ENCODE measurements at places on chromosomes 2 and 18.

DNA sequence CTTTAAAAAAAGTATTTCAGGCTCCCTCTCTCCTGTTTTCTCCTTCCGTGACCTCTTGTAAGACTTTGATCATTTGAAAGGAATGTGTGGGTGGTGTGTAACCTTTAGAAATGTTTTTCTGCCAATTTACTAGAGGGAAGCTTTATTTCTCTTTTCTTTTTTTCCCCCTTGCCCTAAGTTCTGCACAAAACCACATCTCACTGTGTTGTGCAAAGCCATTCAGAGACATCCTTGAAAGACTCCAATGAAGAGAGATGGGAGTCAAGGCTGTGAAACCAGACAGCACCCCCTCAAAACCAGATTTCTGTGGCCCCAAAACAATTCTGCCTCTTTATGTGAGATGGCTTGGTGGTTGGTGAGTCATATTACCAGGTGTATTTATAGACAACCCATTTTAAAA lies 184.6 kb upstream of the ERBB4 start:
- DNase-seq = no peak

DNA sequence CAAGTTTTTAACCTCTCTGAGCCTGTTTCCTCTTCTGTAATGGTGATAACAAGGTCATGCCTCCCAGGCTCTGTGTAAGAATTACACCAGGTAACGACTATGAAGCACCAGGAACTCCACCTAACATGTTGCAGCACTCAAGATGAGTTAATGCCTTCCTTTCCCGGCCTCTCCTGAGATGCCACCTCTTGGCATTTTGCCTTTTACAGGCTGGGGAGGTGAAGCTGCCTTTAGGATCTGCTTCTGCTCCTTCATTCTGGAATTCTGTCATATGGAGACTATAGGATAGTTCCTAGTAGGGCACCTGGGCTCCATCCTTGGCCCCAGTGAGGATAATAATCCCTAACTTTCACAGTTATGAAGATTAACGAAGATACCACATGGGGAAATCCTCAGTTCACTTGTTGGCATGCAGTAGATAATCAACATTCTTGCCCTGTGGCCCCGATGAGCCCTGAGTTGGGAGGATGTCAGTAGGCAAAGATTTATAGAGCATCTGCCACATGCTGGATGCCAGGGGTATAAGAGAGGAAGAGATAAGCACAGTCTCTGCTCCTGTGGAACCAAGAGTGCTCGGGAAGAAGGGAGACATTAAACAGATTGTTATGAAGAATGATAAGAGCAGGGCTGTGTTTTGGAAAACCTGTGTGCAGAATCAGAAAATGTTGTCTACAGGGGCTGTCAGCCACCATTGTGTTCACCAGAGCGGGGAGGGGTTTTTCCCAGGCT lies 43.9 kb upstream of the KCNF1 start:
- DNase-seq = no peak

GRCh38 chr2:38281095-38281742 lies 95.9 kb downstream of the ATL2 start:
- no peak for DNase-seq

- DNase-seq = no peak
These were observed 62.7 kb upstream of the GATA6 start for GRCh38 chr18:22106536-22107292.

GRCh38 chr18:74276609-74277008 lies 15.2 kb downstream of the CYB5A start:
- DNase-seq = no peak

- peak; percentile 55 for DNase-seq
These were observed 64.5 kb downstream of the CRACDL start for GRCh38 chr2:98871506-98871905.

GRCh38 chr2:209553913-209554312 lies 130.1 kb downstream of the MAP2 start:
- no peak for DNase-seq

GRCh38 chr2:144183727-144184126 lies 336.2 kb downstream of the ZEB2 start:
- DNase-seq = no peak

DNA sequence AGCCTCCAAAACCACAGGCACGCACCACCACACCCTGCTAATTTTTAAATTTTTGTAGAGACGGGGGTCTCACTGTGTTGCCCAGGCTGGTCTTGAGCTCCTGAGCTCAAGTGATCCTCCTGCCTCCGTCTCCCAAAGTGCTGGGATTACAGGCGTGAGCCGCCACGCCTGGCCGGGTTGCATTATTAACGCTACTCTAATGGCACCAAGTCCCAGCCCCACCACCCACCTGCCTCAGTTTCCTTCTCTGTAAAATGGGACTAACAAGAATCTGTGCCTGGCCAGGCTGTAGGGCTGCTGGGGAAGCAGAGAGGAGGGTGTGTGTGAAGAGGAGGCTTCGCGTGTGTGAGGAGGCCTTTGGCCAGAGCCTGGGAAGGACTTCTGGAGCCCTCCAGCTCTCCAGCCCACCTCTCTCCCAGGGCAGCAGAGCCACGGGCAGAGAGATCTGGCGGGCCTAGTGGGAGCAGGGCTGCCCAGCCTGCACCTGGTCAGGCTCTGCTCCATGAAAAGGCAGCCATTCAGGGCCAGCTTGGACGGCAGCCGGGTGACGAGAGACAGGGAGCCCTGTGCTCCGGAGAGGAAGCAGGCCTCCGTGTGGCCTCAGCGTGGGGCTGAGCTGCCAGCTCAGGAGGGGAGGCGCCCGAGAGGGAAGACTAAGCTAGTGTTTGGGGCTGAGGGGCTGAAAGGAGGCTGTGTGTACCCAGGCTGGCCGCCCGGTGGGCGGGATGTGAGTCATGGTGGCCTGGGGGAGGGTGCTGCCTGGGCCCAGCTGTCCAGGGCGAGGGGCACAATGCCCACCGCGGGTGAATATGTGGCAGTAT lies 7.4 kb upstream of the B3GNT7 start:
- DNase-seq = no peak

GRCh38 chr2:219126555-219126954 lies 34.1 kb downstream of the NHEJ1 start:
- no peak for DNase-seq

GRCh38 chr18:76370201-76370600 lies 124.8 kb downstream of the ZNF516 start:
- DNase-seq = no peak

DNA sequence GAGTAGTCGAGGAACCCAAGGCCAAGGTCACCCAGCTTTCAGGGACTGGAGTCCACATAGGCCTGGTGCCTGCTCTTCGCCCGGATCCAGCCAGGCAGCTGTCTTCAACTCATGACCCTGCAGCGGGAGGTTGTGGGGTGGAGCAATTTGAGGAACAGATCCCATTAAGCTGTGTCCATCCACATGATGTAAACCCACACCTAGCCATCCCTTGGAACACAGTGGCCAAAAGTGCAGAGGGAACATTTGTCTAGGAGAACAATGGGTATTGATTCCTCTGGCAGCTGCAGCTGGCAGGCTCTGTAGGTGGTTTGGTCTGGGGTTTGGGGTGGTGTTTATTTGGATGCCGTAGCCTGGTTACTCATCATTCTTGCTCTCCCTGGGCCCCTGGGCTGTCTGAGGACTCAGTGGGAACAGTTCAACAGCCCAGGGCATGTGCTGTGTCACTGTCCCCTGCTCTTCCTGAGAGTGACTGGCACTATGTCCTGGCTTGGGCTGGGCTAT lies 99.4 kb downstream of the TFCP2L1 start:
- no peak for DNase-seq

DNA sequence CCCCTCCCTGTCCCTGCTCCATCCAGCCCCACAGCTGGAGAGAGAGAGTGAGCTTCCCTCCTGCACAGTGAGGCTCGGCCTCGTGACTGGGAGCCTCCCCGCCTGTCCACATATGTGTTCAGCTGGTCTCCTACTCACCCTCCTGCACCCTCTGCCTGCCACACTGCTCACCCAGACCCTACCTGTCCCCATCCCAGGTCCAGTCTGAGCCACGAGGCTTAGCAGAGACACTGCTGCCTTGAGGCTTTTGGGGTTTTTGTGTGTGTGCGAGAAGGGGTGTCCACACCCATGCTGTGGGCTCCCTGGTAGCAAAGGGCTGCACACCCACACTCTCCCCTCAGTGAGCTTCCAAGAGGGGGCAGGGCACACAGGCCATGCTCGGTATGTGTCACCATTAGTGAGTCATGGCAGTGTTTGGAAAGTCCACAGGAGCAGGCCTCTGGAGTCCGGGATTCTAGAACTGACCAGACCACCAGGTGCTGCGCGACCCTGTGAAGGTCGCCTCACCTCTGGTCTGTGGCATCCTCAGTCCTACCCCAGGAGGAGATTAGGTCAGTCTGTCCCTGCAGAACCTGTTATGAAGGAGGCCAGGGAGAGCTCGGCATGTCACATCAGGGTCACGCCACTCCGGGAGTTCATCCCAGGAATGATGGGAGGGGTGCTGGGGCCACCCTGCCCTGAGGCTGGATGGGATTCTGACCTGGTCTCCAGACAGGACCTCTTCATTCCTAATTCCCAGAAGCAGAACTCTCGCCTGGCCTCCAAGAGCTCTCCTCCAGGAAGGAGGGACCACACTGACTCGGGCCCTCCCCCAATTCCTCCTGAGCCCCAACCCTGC lies 39.9 kb upstream of the SMAD7 start:
- DNase-seq = no peak

DNA sequence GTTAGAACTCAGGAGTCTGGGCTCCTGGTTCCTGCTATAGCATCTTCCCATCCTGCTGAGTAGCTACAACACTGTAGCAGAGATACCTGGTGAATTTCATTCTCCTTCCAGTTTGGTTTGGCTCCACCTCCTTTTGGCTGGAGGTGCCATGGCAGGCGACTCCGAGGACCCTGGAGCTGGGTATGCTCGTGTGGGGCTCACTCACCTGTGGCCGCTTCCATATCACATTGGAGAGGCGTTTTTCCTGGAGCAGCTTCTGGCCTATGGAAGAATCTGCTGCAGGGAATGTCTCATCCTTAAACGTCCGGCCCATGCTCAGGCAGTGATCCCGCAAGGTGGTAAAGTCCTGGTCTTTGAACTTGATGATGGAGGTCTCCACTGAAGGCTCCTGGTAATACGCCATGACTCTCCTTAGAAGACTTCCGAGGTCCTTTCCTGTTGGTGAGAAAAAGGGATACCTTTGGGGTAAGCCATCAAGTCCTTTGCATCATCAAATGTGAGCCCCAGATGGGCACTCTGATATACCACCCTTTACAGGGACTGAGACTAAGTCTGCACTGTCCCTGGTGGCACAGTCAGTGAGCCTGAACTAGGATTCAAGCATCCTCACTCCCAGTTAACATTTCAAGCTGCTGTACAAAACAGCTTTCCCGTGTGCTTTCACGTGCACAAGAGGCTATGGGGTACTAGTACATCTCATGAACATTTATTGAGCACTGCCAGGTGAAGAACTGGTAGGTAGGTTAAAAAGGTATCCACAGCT lies 20.1 kb downstream of the CAPN13 start:
- DNase-seq = peak; percentile 90

DNA sequence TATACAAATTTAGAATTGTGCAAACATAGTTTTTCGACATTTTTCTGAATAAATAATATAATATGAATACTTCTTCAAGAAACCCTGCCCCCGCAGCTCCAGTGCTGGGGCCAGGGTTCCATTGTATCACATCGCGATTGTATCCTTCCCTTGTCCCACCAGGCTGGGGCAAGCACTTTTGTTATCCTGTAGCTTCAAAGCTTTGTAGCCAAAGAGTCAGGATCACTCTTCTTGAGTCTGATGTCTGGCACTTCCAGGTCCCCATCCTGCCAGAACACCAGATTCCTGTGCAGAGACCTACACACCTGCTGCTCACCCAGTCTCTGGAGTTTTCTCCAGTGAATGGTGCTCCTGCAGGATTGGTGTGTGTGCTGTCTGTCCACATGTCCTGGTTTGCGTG lies 186.9 kb downstream of the ASB1 start:
- peak; percentile 92 for DNase-seq

- no peak for DNase-seq
These were observed 160.7 kb downstream of the LDLRAD4 start for GRCh38 chr18:13379062-13379865.

DNA sequence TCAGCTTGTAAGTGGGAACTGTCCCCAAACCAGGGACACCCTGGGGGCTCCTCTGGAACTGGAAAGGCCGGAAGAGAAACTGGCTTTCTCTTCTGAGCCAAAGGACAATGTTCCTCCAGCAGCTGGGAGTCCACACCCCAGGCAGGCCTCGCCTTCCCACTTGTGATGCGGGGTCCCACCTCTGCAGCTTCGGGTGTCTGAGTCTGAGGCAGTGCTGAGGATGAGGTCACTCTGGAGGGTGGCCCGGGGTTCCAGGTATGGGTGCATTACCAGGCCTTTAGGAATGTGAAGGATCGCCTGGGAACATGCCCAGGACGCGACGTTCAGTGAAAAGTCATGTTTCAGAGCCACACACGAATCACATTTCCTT lies 18.2 kb upstream of the BOK start:
- no peak for DNase-seq

- DNase-seq = no peak
These were observed 461.1 kb upstream of the NXPH2 start for GRCh38 chr2:139241286-139241685.

- DNase-seq = no peak
These were observed 11.4 kb downstream of the UBE2F start for GRCh38 chr2:237978058-237978712.

DNA sequence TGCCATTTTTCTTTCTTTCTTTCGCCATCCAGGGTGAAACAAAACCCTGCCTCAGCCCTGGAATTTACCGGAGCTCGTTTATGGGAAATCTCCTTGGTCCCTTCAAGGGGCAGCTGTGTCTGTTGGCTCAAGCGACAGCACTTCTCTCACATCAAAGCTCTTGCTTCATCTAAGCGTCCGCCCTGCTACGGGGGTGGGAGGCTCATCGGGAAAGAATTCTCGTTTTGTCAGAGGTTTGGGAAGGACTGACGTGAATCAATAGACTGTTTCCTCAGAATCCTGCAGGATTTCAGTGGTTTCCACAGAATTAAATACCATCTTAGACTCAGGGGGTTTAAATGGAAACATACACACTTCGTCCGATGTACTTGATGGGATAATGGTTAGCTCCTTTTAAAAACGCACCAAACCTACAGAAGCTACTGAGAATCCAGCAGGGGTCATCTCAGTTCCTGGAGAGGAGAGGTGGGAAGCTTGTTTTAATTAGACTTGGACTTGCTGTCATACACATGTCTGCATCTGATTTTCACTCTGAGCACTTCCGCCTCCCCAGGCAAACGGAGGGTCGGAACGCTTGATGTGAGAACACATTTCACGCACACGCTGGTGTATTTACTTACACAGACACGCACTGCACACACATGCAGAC lies 91.6 kb downstream of the ASB1 start:
- DNase-seq = no peak

DNA sequence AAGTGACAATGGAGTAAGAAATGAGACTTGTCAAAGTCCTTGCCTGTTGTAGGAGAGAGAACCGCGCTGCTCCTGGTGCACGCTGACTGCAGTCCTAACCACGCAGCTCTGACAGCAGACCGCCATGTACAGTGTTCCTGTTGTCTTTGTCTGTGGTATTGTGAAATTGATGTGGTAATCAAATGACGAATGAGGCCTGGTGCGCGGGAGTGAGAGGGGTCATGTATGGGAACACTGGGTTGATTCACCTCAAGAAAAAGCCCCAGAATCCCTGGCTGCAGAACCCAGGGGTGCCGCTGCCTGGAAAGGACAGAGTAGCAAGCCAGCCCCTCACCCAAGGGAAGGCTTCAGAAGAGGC lies 64.0 kb downstream of the INPP4A start:
- no peak for DNase-seq

Measured in esophagus muscularis mucosa (tissue), 4 donors.